ENCODE measurements at places on chromosomes 12 and 14.
A peak's percentile ranks its signal among the peaks of the same experiment; 100 is the strongest.

- DNase-seq: no peak
Observed at GRCh38 chr14:98163873-98164272, 1108.1 kb downstream of the BCL11B start.

DNA sequence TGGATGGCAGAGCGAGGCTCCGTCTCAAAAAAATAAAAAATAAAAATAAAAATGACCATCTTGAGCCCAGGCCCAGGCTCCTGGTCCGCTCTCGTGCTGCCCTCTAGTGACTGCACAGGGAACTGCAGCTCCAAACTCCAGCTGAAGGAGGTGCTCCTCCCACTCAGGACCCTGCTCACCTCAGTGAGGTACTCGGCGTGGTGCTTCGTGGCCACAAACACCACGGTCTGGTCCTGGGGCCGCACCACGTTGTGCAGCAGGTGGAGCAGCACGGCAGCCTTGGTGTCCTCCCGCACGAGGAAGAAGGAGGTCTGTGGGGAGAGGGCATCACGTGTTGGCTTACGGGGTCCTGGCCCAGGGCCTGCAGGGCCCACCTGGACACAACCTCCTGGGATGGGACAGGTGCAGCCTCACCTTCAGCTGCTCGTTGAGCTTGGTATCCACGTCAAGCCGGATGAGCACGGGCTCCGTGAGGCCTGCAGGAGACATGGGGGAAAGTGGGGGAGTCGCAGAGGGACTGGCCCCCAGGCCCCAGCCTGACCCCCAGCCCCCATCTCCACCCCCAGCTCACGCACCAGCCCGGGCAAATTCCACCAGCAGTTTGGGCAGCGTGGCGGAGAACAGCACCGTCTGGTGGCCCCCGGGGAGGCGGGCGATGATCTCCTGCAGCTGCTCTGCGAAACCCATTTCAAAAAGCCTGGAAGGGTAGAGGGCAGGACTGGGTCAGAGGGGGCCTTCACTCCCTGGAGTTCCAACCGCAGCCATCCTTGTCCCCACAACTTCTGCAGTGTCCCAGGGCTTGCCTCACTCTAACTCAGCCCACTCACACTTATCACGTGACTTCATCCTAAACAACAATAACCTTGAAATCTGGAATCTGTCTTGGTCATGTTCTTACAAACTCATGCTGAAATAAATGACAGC, 10.6 kb downstream of the DDX54 start:
- DNase-seq: no peak

DNA sequence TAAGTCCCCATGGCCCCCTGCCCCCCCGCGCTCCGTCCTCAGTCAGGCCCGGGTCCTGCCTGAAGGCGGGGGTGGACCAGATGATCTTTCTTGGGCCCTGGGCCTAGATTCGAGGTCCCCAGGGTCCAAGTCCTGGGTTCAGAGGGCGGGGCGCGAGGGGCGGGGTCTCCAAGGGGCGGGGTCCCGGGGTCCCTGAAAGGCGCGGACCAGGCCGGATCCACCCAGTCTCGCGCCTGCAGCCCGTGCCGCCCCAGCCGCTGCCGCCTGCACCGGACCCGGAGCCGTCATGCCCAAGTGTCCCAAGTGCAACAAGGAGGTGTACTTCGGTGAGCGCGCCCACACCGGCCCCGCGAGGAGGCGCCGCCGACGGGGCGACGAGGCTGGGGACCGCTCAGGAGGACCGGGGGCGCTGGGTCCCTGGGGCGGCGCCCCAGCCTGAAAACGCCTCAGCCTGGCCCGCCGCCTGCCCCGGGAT, 325 bp downstream of the CRIP1 start:
- no peak for DNase-seq

DNA sequence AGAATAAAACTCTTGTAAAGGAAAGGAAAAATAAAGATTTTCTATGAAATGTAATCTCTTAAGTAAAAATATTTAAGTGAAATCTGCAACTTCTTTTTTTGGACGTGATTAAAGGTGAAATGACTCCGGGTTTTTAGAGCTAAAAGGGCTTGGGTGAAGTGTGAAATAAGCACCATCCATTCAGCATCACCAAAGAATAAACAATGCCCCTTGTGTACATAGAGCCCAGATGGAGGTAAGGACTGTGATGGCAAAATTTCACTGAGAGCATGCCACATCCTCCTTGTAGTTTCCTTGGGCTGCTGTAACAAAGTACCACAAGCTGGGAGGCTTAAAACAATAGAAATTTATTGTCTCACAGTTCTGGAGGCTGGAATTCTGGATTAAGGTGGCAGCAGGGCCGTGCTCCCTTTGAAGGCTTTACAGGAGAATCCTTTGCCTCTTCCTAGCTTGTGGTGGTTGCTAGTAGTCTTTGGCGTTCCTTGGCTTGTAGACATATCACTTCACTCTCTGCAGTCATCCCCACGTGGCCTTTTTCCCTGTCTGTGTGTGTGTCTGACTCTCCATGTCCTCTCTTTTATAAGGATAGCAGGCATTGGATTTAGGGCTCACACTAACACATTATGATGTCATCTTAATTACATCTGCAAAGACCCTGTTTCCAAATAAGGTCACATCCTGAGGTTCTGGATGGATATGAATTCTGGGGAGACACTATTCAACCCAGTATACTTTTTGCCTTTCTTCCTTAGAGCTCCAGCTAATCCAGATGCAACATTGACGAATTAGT, 24.2 kb downstream of the ZNF664 start:
- no peak for DNase-seq

DNA sequence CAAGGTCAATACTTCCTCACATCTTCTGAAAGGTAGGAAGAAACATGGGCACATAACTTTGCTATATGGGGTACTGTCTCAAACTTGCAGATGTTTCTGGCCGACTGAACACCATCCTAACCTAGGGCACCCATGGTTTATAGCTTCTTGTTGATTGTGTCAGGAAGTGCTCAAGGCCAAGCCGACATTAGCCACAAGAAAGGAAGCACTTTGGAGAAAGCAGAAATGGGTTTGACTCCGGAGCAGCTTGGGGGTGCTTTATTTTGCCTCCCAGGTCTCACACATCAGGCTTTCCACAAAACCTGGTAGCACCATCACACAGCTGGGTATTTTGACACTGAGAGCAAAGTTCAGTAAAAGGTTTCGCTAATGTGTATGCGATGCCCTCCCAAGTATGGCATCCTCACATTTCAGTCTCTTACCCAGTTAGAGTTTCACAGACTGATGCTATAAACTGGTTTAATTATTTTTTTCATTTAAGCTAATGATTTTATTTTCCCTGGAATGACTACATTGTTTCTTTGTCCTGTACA, 25.2 kb upstream of the BHLHE41 start:
- no peak for DNase-seq

GRCh38 chr14:72539661-72540315, 354.1 kb downstream of the DPF3 start:
- DNase-seq: no peak

DNA sequence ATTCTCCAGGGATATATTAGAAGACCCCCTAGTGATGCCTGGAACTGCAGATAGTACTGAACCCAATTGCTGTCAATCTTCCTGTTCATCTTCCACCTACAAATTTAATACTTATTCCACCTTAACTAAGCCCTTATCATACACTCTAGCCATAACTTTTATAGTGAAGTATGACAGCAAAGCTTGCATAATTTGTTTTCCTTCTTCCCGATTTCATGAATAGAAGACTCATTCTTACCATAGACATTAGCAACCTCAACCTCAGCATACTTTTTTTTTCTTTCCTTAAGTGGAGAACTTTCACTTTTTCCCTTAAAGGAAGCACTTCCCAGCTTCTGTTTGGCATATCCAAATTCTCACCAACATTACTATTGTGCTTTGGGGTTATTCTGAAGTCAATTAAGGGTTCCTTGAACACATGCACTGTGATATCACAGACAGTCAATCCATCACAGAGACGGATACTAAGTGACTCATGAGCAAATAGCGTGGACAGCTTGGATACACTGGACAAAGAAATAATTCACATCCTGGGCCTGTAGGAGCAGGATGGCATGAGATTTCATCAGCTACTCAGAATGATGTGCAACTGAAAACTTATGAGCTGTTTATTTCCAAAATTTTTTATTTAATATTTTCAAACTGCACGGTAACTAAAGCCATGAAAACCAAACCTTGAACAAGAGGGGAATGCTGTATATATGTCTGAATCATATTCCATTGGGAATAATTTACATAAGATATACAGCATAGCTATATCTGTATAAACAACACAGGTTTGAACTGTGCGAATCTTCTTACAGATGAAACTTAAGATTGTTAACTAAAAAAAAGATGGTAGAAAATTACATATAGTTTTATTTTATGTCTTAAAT, 63.9 kb downstream of the SYT1 start:
- no peak for DNase-seq

- DNase-seq: no peak
Observed at GRCh38 chr12:39237004-39237403, 205.9 kb downstream of the KIF21A start.

DNA sequence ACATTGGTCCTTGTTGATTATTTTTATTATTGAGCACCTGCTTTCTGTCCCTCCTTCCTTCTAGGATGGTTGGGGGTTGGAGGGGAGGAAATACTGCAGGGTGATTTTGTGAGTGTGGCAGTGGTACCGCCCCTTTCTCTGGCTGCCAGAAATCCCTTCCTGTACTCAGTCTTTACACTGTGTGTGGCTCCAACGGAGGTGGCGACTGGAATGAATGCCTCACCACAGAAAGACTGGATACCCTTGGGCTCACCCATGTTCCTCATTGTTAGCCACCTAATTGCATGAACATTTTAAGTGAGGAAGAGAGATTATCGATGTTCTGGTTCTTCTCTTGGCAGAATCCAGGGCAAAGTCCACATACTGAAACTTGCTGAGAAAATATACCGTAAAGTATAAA, 272.0 kb upstream of the E2F7 start:
- DNase-seq: no peak

DNA sequence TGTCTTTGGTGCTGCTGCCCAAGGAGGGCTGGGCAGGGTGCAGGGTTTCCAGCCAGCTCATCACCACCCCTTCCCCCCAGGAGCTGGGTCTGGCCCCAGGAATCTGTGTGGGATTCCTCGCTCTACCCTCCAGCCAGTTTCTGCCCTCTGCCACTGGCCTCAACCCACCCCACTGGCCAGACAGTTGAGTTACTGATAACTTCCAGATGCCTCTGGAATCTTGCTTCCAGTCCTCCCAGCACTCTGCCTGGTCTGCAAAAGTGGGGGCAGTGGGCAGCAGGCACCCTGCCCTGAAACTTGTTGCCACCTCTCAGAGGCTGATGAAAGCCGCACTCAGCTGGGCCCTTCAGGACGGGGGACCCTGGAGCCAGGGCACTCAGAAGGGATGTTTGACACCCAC, 20.1 kb upstream of the TBX3 start:
- no peak for DNase-seq

GRCh38 chr12:118256352-118256751, 116.4 kb downstream of the TAOK3 start:
- DNase-seq: no peak

DNA sequence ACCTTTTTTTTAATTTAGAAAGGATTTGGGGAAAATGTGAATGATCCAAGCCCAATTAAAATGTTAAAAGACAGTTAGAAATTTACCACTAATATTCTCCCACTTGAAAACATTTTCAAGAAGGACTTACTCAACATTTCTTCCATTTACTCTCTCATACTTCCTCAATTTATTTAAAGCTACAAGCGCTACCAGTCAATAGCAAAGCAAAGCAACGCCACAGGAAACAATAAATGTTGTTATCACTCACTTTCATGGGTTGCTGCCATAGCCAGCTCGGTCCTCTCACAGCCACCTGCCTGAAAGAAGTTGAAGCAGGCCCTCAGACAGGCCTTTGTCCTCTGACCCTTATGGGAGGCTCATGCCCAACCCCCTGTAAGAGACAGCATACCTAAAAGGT, 6.0 kb upstream of the SOS2 start:
- DNase-seq: peak; percentile 65

- no peak for DNase-seq
Observed at GRCh38 chr12:93776581-93777018, 99.4 kb downstream of the CRADD start.

DNA sequence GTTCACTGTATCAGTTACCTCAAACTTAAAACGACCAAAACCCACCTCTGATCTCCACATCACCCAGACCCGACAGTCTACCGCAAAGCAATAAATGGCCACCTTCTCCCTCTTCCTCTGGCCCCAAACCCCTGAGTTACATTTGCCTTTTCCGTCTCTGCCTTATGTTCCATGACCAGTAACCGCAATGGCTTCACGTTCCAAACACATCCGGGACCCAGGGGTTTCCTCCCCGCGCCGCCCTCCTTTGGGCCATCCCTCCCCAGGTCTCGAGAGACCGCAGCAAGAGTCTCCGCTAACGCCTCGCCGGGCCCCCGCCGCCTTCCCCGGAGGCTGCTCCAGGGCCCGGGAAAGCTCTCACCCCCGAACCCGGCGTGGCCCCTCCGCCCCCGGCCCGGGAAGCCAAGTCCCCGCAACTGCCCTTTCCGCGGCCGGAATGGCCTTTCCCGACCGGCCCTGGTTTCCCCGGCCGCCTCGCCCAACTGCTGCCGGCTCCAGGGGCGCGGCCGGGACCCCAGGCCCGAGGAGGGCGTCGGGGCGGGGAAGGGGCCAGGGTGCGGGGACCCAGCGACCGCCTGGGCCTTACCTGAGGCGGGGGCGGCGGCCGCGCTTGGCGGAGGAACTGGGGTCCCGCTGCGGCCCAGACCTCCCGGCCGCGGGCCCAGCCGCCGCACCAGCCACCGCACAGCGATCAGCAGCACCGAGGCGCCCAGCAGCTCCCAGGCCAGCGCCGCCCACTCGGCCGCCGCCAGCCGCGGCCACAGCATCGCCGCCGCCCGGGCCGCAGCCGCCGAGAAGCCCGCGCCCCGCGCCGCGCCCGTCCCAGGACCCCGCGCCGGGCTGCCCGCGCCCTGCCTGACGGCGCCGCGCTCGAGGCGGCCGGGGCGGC, at the start of gene ANKLE2:
Gene ANKLE2 (minus strand): TSS at position 801 of the 889 bp plus-strand sequence. CDS start 34 bp downstream, at position 767.
- DNase-seq: peak; percentile 2

- no peak for DNase-seq
Observed at GRCh38 chr12:97177481-97177880, 270.4 kb downstream of the NEDD1 start.

GRCh38 chr12:116143909-116144308, 133.6 kb downstream of the MED13L start:
- no peak for DNase-seq

DNA sequence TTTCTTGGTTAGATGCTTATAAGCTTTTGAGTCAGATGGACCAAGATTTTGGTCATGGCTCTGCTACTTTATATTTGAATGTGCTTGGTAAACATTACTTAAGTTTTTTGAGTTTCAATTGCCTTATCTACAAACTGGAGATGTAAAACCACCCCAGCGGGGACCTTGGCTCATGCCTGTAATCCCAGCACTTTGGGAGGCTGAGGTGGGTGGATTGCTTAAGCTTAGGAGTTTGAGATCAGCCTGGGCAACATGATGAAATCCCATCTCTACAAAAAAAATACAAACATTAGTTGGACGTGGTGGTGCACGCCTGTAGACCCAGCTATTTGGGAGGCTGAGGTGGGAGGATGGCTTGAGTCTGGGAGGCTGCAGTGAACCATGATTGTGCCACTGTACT, 11.2 kb downstream of the NECAP1 start:
- no peak for DNase-seq

DNA sequence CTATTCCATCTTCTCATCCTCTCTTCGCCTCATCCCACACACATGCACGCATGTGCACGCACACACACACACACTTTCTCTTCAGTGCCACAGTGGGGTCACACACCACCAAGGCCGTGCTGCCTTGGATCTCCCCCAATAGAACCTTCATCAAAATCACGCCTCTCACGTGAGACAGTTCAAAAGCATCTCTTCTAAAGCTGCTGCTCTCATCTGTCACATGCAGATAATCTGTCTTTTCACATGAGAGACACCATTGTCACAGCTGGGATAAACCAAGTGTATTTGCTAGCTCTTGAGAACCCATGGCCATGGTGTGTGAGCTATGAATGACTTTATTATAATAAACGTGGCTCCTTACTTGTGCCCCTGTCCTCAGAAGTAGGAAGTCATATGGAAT, 218.7 kb downstream of the EGLN3 start:
- DNase-seq: no peak

All from NCI-H2029 treated with DMSO at 0.1 percent for 48 hours (cell line).